ENCODE measurements at places on chromosomes 5 and 9. TPM values are rescaled to one million over a fixed set of nuclear protein-coding genes. Genes with fewer than 3 reads are reported as not detected.

DNA sequence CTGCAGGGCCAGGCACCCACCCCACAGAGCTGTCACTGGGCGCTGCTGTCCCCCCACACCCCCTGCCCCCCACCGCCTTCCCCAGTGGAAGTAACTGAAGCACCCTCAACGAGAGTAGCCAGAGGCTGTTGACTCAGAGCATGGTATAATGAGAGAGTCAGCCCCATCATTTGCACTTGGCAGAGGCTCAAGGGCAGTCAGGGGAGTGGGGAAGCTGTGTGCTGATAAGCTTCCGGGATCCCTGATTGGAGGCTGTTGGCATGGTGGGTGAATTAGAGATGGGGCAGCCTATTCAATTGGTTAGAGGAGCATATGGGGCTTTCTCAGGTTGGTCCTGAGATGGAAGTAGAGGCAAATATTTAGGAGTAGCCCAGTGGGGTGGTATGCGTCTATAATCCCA is 77.1 kb upstream of the GOLM1 start:
- DNase-seq = no peak
- no peak overlapping the region for H3K4me3 ChIP-seq
- H3K27me3 ChIP-seq = no peaks in the 10 kb centered on the region
- H3K27ac ChIP-seq = no peak overlapping the region
- peaks cover 4% of the 10 kb centered on the region for H3K4me1 ChIP-seq
- H3K36me3 ChIP-seq = no peaks in the 10 kb centered on the region

DNA sequence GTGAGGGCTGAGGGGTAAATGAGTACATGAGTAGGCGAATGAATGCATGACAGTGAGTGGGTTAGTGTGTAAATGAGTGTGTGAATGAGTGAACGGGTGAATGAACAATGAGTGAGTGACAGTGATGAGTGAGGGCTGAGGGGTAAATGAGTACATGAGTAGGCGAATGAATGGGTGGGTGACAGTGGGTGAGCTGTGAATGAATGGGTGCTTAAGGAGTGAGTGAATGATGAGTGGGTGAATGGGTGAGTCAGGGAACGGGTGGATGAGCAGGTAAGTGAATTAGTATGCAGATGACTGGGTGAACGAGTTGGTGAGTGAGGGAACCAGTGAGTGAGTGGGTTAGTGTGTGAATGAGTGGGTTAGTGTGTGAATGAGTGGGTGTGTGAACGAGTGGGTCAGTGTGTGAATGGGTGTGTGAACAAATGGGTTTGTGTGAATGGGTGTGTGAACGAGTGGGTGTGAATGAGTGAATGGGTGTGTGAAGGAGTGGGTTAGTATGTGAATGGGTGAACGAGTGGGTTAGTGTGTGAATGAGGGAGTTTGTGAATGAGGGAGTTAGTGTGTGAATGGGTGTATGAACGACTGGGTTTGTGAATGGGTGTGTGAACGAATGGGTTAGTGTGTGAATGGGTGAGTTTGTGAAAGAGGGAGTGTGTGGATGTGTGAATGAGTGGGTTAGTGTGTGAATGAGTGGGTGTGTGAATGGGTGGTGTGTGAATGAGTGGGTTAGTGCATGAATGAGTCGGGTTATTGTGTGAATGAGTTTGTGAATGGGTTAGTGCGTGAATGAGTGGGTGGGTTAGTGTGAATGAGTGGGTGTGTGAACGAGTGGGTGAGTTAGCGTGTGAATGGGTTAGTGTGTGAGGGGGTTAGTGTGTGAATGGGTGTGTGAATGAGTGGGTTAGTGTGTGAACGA is 32.9 kb downstream of the NKD2 start:
- peaks cover 12% of the 10 kb centered on the region for H3K36me3 ChIP-seq
- H3K27ac ChIP-seq = no peak overlapping the region
- H3K27me3 ChIP-seq = no peaks in the 10 kb centered on the region

GRCh38 chr5:166240705-166241104 is 2050.7 kb upstream of the WWC1 start:
- no peak for DNase-seq
- no peaks in the 10 kb centered on the region for H3K27me3 ChIP-seq
- no peak overlapping the region for H3K4me3 ChIP-seq
- H3K4me1 ChIP-seq = peaks cover 3% of the 10 kb centered on the region

- peaks cover 8% of the 10 kb centered on the region for H3K4me1 ChIP-seq
- no peaks in the 10 kb centered on the region for H3K36me3 ChIP-seq
- H3K27me3 ChIP-seq = peaks cover 5% of the 10 kb centered on the region
- no peak overlapping the region for H3K4me3 ChIP-seq
Measured at GRCh38 chr5:3000631-3001030, 249.2 kb upstream of the IRX2 start.

GRCh38 chr5:60843386-60843935 is 608 bp downstream of the ELOVL7 start:
- DNase-seq = no peak
- peak overlapping the region; percentile 71 for H3K27ac ChIP-seq
- H3K4me1 ChIP-seq = peaks cover 21% of the 10 kb centered on the region
- H3K27me3 ChIP-seq = peaks cover 58% of the 10 kb centered on the region
- H3K36me3 ChIP-seq = no peaks in the 10 kb centered on the region

DNA sequence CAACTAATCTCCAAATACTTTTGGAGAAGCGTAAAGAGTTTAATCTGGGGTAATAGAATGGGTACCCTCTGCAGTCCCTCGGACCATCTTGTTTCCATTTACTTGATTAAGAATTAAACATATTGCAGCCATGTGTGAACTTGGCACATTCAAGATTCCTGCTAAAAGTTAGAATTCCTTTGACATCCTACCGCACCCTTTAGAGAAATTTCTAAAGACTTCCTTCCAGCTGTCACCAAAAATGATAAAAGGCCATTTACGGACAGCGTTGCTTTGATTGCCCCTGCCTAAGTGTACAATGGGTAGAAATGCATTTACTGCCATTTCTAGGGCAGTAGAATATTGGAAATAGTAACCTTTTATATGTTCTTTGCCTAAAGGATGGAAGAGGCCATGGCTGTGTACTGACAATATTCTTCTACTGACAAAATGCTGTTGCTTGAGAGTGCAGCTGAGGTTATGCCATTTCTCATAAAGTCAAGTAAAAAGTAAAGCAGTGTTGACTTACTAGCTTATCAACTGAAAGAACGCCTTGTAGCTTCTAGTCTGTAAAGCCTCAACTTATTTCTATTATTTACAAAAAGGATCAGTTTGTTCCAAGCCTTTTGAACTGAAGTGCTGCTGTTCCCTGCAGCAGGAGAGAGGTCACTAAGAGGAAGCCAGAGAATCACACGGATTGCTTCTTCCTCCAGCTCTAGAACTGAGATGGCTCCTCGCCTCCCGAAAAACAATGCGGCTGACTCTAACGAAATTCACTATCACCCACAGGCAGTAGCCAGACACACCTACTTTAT is 139.8 kb upstream of the BASP1 start:
- no peak overlapping the region for H3K4me3 ChIP-seq
- H3K36me3 ChIP-seq = no peaks in the 10 kb centered on the region
- H3K4me1 ChIP-seq = peaks cover 28% of the 10 kb centered on the region
- no peak for DNase-seq
- no peaks in the 10 kb centered on the region for H3K27me3 ChIP-seq
- H3K27ac ChIP-seq = peak overlapping the region; percentile 73

GRCh38 chr5:57895766-57896165 is 413.2 kb upstream of the ACTBL2 start:
- no peak for DNase-seq
- H3K36me3 ChIP-seq = no peaks in the 10 kb centered on the region
- no peak overlapping the region for H3K4me3 ChIP-seq
- H3K27me3 ChIP-seq = no peaks in the 10 kb centered on the region
- H3K4me1 ChIP-seq = peaks cover 51% of the 10 kb centered on the region

DNA sequence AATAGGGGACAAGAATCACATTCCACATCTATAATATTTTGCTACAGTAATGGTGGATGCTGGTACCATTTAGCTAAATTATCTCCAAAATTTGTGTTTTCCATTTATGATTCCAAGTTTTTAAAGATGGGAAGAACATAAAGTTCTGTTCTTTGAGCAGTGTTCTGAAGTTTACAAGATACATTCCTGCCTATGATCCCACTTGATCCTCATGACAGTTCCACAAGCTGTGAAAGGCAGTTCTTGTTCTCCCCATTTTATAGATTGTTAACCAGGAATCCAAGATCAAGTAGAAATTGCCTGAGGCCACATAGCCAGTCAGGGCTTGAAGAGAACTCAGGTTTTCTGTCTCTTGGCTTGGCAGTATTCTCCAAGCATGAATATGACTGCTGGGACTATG is 257.3 kb downstream of the NR3C1 start:
- H3K4me3 ChIP-seq = no peak overlapping the region
- H3K4me1 ChIP-seq = peaks cover 36% of the 10 kb centered on the region
- H3K27me3 ChIP-seq = no peaks in the 10 kb centered on the region

DNA sequence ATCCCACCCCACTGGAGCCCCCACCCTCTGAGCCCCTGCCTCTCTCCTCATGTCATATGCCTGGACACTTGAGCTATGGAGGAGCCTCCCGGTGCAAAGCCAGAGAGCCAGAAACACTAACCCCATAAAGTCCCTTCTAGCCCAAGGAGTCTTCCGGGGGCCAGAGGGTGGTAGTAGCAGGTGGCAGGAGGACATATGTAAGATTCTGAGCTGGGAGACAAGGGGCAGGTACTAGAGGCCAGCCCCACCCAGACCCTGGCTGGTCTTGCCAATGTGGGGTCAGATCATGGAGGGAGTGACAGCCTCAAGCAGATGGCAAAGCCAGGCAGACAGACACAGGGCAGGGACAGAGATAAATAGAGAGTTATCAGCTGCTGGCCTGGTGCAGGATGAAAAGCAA is 63.4 kb downstream of the PSD2 start:
- no peak overlapping the region for H3K4me3 ChIP-seq
- H3K27me3 ChIP-seq = peaks cover 25% of the 10 kb centered on the region
- no peak overlapping the region for H3K27ac ChIP-seq

- H3K27ac ChIP-seq = no peak overlapping the region
- H3K36me3 ChIP-seq = no peaks in the 10 kb centered on the region
- peaks cover 20% of the 10 kb centered on the region for H3K4me1 ChIP-seq
- H3K4me3 ChIP-seq = no peak overlapping the region
Measured at GRCh38 chr5:135055396-135055795, 21.4 kb upstream of the PITX1 start.

DNA sequence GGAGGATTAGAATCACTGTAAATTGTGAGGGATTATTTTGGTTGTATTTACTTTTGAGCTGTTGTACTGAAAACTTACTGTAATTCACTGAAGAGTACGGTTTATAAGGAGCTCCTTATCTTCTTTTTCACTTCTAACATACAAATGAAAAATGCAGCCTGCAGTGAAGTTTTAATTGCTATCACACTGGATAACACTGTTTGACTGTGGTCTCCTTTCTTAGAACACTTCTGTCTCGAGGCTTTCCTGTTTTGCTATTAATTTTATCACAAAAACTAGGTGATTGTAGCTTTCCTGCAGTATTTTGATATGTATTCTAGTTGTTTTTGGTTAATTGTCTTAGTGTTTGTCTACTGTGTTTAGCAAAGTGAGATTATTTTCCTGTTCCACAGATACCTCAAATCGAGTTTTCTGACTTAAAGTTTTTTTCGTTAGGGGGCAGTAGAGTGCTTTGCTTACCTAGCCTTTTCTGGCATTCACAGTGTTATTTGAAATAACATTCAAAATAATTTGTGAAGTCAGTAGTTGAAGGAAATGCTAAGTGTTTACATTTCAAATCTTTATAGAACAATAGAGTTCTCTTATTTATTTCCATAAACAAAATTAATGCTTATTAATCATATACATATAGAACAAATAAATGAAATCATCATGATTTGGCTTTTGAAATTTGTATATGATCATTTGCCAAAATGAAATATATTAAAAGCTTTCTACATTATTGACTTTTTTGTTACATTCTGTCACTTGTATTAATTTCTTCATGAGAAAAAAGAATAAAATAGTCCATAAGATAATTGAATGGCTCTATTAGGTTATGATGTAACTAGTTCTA is 52.9 kb downstream of the COMMD10 start:
- no peak overlapping the region for H3K27ac ChIP-seq
- peaks cover 3% of the 10 kb centered on the region for H3K36me3 ChIP-seq
- H3K4me3 ChIP-seq = no peak overlapping the region
- no peaks in the 10 kb centered on the region for H3K27me3 ChIP-seq

TGFBR1 gene
- 79.6 TPM for total RNA-seq

PCA3 gene
- total RNA-seq = not detected

CBY3 gene
- not detected for total RNA-seq

CDX1 gene
- 0.68 TPM for total RNA-seq

DENND1A gene
- total RNA-seq = 23.9 TPM
